ENCODE measurements at places on chromosomes 11 and 22. TPM values are rescaled to one million over a fixed set of nuclear protein-coding genes. Genes with fewer than 3 reads are reported as not detected.

- DNase-seq: no peak
Observed at GRCh38 chr11:77966338-77966737, 28.1 kb downstream of the INTS4 start.

Gene VSIG10L2
- not detected for total RNA-seq

Gene TRPC6
- total RNA-seq: 2.2 TPM

GRCh38 chr22:39984006-39984405 is 10.7 kb upstream of the FAM83F start:
- no peak for DNase-seq

DNA sequence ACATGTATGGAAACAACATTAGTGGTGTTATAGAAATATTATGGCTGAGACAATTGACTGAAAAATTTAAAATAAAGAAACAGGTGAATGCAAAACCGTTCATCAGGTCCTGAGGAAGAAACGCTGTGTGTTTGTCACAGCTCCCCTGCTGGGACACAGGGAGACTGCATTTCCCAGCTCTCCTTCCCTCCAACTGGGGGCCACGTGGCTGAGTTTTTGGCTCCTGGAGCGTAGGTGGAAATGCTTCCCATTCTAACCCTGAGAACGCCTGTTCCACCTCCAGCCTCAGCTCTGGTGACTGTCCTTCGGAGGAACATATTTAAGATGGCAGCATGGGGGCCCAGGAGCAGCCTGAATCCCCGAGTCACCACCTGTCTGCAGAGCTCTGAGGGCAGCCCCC is 398.6 kb downstream of the BRD1 start:
- DNase-seq: no peak

- no peak for DNase-seq
Observed at GRCh38 chr11:119720311-119720913, 8.6 kb downstream of the NECTIN1 start.

- DNase-seq: no peak
Observed at GRCh38 chr11:126502159-126502558, 146.7 kb downstream of the ST3GAL4 start.

Gene OR10A4
- total RNA-seq: not detected

Gene OR2AT4
- total RNA-seq: not detected

Gene OR4C13
- not detected for total RNA-seq

GRCh38 chr22:42399315-42400271 is 32.6 kb downstream of the NFAM1 start:
- DNase-seq: peak; percentile 58

DNA sequence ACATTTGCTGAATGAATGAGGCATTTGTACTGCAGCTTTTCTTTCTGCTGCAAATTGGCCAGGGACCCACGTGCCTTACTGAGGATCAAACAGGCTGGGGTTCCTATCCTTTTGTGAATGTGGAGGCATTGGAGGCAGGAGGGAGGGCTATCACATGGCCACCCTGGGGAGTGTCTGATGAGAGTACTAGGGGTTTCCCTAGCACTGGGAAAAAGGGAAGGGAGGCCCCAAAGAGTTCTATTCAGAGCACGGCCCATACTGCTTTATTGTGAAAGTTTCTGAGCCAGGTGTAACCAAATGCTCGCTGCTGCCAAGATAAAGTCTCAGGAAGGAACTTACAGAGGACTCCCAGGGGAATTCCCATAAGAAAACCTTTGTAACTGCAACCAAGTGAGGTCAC is 78.4 kb upstream of the ANO1 start:
- no peak for DNase-seq

Gene ISX
- total RNA-seq: 29.8 TPM

DNA sequence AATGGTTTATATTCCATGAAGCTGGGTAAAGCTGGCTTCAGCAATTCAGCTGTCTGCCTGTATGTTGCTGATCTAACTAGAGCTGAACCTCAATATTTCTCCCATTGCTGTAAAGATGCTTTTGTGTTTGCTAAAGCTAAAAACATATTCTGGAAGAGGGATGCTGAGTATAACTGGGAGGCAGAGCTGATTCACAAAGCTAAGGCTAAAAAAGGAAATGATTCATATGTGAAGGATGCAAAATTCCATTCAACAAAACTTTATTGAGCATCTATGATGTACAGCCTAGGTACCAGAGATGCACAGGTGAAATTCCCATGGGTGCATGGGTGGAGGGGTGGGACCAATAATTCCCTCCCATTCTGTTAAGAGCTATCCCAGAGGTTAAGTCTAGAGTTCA is 193.9 kb downstream of the KIF18A start:
- DNase-seq: no peak

Gene CEP126
- total RNA-seq: 2.2 TPM

DNA sequence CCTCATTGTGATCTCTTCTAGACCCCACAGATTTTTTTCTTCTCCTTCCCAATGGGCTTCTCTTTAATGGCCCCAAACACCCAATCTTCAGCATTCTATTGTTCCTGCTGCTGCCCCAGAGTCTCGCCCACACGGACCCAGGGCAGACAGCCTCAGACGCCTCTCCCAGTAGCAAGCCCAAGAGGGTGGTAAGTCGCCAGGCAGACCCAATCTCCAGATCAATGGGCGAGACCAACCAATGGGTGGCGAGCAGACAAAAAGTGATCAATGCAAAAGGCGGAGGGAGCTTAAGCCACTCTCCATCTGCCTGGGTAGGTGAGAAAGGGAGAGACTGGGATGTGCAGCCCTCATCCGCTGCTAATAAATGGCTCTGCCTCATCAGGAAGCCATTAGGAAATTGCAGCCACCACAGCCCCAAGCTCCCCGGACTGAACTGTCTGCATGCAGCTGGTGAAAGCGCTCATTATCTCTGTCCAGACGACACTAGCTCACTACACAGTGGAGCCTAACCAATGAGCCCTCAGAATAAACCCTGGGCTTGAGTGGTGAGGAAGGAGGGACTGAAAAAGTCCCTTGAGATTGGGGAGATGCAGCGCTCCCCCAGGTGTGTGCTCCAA is 81.8 kb downstream of the ETS1 start:
- no peak for DNase-seq

Gene BATF2
- 0.68 TPM for total RNA-seq

DNA sequence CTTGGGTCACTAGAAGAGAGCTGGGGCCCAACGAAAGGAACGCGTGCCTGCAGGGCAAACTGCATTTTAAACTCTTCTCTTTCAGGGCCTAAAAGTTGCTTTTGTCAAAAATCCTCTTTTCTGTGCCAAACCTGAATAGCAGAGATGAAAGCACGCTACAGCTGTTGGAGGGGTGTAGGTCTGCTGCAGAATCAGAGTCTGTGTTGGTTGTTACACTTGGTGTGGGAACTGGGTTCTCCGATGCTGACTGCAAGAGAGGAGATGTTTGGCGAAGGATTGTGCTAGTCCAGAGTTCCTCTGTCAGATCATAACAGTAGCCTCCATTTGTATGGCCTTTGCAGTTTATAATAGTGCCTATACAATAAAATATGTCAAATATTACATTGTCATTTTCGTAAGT is 41.8 kb downstream of the BARX2 start:
- no peak for DNase-seq

- no peak for DNase-seq
Observed at GRCh38 chr11:9038541-9038940, 34.7 kb upstream of the NRIP3 start.

DNA sequence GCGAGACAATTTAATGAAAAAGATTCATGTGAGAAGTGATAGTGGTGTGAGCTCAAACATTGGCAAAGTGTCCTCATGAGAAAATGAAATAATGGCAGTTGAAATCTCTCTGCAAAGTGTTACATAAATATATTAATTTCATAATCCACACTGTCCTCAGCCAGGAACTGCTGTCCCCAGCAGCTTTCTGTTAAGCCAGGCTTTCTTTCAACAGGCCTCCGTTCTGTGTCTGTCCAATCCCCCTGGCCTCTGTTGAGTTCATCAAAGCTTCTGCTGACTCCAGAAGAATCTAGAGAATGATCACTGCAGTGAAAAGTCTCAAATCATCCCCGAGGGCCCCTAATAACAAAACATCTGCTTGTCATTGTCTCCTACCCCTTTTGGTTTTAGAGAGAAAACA is 10.0 kb upstream of the ASCC2 start:
- DNase-seq: no peak

DNA sequence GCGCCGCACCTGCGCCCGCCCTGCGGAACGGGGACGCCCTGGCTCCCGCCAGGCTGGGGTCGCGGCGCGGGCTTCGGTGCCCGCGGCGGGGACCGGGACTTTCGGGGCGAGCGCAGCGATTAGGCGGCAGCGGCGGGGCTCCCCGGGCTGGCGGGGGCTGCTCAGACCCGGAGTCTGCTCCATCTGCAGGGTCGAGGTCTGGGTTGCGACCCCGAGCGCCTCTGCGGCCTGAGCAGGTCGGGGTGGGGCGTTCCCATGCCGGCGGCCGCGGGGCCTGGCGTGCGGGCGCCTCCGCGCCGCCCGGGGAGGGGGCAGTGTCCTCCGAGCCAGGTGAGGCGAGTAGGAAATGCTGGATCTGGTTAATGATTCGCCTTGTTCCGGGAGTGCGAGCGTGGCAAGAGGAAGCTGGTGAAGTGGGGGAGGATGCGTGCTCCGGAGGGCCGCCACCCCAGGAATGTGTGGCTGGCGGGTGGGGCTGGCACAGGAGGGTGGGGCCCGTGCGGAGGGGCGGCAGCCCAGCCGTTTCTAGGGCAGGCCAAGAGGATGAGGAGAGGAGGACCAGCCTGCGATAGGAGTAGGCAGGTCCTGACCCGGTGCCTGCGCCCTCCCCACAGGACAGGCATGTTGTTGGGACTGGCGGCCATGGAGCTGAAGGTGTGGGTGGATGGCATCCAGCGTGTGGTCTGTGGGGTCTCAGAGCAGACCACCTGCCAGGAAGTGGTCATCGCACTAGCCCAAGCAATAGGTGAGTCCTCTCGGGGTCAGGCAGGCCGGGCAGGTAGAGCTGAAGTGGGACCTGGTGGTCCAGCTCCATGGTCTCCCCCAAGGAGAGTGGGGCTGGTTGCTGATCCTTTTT is 606 bp downstream of the RASSF7 start:
- peak; percentile 90 for DNase-seq

DNA sequence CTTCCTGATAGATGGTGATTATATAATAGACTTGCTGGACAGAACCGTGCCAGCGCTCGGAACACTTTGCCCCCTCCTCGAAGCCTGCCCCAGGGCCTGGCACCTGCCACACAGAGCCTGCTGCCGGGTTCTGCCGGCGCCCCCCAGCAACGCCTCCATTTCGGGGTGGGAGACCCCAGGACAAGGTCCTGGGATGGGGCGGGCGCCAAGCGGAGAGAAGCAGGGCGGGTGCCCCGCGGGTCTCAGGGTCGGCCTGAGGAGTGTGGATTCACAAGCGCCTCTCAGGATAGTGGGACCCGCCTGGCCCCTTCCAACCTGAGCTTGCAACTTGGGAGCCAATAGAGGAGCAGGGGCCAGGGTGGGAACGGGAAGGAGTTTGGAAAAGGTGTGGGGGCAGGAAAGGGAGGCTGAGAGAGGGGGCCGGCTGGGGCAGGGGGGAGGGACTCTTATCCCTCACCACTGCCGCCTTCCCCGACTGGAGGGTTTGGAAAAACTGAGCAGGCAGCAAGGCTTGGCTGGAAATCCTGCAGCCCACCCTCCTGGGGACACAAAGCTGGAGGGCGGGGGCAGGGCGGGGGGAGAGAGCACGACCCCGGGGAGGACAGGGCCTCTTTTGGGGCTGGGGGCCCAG is 3.3 kb upstream of the BCL9L start:
- DNase-seq: peak; percentile 84

- DNase-seq: peak; percentile 95
Observed at GRCh38 chr11:65013130-65013887, 651 bp upstream of the ARL2 start.

Gene TMEM132A
- total RNA-seq: 44.3 TPM

Gene DEPDC7
- total RNA-seq: 21.3 TPM

DNA sequence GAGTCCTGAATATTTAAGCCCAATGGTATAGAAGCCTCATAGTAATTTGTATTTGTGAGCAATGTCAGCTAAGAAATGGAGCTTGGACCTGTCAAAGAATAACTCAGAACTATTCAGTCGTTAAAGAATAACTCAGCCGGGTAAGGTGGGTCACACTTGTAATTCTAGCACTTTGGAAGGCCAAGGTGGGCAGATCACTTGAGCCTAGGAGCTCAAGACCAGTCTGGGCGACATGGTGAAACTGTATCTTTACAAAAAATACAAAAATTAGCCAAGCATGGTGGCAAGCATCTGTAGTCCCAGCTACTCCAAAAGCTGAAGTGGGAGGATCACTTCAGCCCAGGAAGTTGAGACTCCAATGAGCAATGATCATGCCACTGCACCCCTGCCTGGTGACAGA is 1526.5 kb downstream of the LRRC4C start:
- no peak for DNase-seq

GRCh38 chr22:37219533-37219932 is 7.3 kb upstream of the SSTR3 start:
- no peak for DNase-seq

DNA sequence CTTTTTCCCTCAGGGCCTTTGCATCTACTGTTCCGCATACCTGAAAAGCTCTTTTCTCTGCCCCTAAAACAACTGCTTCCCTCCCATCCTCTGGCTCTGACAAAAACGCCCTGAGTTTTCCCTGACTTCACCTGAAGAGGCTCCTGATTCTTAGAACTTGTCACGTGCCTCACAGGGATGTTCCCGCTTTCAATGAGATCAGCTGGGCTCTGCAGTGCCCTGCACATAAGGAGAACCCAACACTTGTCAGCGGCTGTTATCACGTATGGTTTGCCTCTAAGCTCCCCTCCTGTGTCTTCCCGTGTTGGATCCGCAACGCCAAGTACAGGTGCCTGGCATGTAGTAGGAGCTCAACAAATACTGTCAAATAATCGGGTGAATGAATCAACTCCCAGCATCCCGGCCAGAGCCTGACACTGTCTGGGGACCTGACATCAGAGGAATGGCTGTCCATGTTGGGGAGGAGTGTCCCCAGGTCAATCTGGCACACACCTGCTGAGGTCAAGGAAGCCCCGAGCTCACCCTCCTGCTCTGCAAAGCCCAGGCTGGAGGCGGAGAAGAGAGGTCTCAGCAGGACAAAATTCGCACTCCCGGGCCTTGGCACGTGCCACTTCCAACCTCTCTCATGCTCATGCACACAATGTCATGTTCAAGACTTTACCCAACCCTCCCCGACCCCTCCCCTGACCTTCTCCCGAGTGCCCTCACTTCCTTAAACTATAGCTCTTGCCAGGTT is 4.2 kb upstream of the GRK2 start:
- DNase-seq: no peak

Gene OVCH2
- 0.63 TPM for total RNA-seq

Measured in hepatocyte (in vitro differentiated cells).